ENCODE measurements at places on chromosomes 11 and 22.

DNA sequence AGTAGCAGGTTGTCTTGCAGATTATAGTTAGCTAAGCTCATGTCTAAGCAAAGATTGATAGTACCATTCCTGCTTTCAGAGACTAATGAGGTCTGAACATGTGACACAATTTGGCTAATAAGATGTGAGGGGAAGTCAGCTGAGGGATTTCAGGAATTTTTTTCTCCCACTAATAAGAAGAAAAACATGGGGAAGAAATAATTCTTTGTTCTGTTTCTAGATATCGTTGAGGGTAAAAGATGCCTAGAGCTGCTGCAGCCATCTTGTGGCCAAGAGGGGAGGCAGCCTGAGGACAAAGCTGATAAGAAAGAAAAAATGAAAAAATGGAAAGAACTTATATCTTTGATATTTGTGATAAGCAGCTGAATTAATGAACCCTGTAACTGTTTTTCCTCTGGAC is 1334.4 kb downstream of the LRRC4C start:
- DNase-seq: no peak

DNA sequence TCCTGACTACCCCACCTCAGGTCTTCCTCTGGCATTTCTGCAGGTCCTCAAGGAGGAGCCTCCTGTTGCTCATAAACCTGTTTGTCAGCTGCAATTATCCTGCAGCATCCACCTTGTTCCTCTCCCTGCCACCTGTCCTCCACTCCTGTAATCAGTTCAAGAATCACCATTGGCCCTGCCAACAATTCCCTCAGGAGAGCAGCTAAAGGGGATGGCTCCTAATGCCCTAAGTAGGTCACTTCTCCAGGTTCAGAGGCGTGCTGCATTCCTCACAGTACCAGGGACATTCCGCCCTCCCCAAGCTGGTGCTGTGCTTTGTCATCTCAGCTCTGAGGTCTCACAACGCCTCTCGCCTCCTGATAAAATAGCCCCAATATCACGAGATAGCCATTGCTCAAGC is 2.1 kb downstream of the CLDN25 start:
- DNase-seq: no peak

- DNase-seq: peak; percentile 11
Observed at GRCh38 chr11:36478700-36479329, 31.3 kb downstream of the TRAF6 start.

GRCh38 chr11:2268729-2269600 is 1.4 kb downstream of the ASCL2 start:
- no peak for DNase-seq

Data from NCI-H1436 (cell line).